Mesothelial cell of epicardium (in vitro differentiated cells): ENCODE measurements at places on chromosomes 6 and 20.
A peak's percentile ranks its signal among the peaks of the same experiment; 100 is the strongest.

- DNase-seq: no peak
Measured at GRCh38 chr6:29490552-29490951, 2.8 kb upstream of the MAS1L start.

GRCh38 chr20:4411744-4412143 is 310.0 kb upstream of the PRND start:
- DNase-seq: no peak

- DNase-seq: no peak
Measured at GRCh38 chr20:42276718-42277602, 658.8 kb upstream of the CHD6 start.

DNA sequence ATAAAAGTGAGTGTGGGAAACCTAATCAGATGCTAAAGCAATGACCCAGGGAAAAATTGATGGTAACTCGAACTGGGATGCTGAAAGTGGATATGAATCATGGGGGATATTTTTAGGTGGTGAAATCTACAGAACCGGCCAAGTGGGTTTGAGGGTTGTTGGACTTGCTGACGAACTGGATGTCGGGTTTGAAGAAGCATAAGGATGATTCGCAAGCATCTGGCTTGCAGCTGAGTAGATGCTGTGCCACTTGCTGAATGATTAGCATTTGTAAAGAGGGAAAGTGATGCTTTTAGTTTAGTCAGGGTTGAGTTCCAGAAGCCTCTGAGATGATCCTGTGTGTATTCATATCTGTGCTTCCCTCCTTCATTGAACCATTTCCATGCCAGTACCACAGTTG is 54.9 kb downstream of the UBR2 start:
- no peak for DNase-seq

DNA sequence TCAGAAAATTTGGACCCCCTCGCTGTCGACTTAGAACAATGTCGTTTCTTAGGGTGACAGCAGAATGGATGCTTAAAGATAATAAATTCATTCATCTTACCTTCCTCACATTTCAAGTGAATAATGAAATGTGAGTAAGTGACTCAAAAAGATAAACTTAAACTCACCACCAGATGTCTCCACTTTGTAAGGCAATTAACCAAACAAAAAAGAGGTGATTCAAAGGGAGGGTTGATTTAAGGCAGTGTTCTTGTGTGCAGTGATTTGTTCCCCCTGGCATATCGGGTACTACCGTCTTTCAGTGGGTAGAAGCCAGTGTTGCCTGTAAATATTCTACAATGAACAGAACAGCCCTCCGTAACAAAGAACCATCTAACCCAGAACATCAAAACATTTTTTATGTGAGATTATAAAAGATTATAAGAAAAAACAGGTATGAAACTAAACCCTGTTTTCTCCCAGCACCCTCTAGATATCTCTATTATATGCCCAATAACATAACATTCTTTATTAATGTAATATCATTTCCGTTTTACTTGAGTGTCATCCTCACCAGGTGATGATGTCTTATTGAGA is 589.7 kb downstream of the CBLN4 start:
- DNase-seq: no peak

- DNase-seq: no peak
Measured at GRCh38 chr6:75563032-75563431, 38.6 kb upstream of the SENP6 start.

GRCh38 chr20:20369250-20370093 is 1.6 kb downstream of the INSM1 start:
- DNase-seq: no peak

DNA sequence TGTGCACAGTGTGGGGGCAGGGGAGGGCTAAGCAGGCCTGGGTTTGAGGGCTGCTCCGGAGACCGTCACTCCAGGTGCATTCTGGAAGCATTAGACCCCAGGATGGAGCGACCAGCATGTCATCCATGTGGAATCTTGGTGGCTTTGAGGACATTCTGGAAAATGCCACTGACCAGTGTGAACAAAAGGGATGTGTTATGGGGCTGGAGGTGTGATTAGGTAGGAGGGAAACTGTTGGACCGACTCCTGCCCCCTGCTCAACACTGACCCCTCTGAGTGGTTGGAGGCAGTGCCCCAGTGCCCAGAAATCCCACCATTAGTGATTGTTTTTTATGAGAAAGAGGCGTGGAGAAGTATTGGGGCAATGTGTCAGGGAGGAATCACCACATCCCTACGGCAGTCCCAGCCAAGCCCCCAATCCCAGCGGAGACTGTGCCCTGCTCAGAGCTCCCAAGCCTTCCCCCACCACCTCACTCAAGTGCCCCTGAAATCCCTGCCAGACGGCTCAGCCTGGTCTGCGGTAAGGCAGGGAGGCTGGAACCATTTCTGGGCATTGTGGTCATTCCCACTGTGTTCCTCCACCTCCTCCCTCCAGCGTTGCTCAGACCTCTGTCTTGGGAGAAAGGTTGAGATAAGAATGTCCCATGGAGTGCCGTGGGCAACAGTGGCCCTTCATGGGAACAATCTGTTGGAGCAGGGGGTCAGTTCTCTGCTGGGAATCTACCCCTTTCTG is 44.0 kb upstream of the TTPAL start:
- no peak for DNase-seq

GRCh38 chr6:134010400-134010799 is 42.0 kb downstream of the SLC2A12 start:
- DNase-seq: no peak

- no peak for DNase-seq
Measured at GRCh38 chr6:11796829-11797228, 18.2 kb upstream of the ADTRP start.

GRCh38 chr20:47348539-47349142 is 7.9 kb downstream of the ZMYND8 start:
- DNase-seq: no peak

DNA sequence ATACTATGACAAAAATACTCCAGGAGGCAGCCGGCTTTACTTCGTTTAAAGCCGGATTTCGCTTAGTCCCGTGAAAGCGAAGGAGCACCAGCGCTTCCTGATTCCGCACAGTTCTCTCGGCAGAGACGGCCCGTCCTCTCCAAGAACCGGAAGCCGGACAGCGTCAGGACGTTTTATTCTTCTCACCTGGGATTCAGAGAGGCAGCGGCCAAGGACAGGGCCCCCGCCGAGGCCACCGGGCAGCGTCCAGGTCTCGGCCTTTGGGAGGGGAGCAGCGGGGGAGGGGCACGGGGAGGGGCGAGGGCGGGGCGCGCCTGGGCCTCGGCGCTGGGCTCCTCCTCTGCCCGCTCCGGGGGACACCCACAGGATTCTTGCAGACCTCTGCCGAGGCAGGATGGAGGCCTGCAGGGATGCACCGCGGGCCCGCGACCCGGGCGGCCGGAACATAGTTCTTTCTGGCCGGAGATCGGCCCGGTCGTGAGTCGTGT is 2.8 kb upstream of the DIDO1 start:
- DNase-seq: peak; percentile 51

- DNase-seq: no peak
Measured at GRCh38 chr6:18019539-18020534, 32.4 kb upstream of the KIF13A start.

GRCh38 chr20:1491860-1492642 is 831 bp upstream of the SIRPB2 start:
- DNase-seq: no peak

GRCh38 chr6:7224731-7225130 is 88.3 kb downstream of the SSR1 start:
- no peak for DNase-seq

- no peak for DNase-seq
Measured at GRCh38 chr6:53464483-53464882, 80.4 kb downstream of the GCLC start.

DNA sequence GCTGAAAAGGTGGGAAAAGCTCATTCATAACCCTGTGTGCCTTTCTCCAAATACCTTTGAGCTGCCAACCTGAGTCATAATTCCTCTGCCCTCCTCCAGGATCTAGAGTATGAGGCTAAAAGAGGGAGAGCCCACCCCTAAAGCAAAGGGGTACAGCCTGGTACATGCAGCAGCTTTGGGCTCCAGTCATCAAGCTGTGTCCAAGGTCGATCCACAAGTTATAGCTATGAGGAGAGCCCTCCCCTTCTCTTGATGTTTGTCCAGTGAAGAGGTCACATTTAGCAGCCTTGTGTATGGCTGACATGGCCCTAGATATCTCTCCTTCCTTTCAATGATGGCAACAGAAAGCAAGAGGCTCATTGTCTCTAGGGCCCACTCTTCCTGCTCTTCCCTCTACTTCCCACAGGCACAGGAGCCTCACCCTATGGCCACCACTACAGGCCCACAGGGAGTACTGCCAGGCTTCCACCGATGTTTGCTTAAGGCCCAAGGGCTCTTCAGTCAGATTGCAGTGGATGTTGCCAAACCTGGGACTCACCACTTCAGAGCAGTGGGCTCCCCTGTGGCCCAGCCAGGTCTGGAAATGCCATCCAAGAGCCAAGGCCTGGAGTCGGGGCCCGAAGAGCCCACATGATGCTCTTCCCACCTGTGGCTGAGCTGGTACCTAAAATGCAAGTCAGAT is 176.8 kb downstream of the CD83 start:
- DNase-seq: no peak

DNA sequence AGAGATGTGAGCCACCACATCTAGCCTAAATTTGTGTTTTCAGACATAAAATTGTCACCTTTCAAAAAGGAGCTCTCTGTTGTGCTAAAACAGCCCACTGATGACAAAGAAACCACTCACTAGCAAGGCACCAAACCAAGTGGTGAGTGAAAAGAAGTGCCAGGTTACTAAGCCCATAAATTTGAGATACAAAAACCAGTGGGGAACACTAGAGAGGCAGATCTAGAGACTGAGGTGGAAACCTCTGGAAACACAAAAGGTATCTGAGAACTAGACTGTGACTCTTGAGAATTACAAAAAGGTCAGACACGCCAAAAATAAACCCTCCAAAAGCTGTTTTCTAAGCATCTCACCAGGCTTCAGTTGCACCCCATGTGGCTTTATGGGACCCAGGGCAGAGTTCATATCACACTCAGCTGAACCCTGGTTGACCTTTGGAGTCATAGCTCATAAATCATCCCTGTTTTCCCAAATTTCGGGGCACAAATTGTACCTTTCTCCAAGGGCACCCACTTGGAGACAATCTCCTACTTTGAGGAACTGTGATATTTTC is 24.2 kb downstream of the SAMD3 start:
- DNase-seq: no peak

- no peak for DNase-seq
Measured at GRCh38 chr20:52236292-52236691, 44.7 kb upstream of the ZFP64 start.

- no peak for DNase-seq
Measured at GRCh38 chr6:70547313-70547712, 19.4 kb upstream of the SDHAF4 start.

GRCh38 chr20:49275636-49276035 is 2.2 kb downstream of the ZNFX1 start:
- no peak for DNase-seq

GRCh38 chr6:100706491-100706890 is 174.6 kb downstream of the ASCC3 start:
- DNase-seq: no peak

DNA sequence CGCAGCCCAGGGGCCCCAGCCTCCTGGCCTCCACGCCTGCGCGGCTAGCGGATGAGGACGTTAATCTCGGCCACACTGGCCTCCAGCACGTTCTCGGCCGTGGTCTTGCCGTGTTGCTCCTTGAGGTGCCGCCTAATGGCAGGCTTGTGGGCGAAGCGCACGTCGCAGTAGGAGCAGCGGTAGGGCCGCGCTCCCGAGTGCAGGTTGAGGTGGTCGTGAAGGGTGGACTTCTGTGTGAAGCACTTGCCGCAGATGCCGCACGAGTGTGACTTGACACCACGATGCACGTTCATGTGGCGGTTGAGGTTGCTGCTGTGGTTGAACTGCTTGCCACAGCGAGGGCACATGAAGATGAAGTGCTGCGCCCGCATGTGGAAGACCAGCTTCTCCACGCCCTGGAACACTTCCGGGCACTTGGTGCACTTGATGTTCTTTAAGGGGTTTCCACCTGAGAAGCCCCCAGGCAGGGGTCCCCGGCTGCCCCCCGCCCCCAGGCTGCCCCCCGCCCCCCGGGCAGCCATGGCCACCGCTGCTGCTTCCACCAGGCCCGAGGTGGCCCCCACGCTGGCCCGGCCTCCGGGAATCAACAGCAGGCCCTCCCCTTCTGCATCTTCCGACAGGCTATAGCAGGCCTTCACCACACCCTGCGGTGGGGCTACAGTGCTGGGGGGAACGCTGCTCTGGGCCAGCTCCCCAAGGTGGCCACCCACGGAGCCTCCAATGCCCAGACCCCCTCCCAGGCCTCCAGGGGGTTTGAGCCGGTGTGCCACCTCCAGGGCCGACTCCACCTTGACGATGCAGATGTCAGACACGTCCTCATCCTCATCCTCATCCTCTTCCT is 1.8 kb downstream of the ZBTB12 start:
- DNase-seq: no peak

DNA sequence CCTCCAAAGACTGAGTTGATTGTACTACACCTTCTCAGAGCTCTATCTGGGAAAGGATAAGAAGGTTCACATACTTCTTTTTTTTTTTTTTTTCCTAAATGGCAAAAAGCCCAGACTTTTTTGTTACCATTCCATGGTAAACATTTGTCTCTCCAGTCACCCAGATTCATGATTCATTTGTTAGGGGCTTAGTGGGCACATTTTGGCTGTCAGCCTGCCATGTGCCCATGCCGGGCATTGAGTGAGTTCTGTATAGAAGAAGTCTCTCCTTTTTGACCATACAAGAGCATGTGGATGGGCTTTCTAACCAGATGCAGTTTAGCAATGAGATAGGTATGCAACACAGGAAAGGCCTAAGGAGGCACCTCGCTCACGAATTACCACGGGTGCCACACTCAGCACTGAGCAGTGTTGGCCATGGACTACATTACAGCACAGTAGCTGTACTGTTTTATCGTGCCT is 447.5 kb upstream of the HSF2 start:
- no peak for DNase-seq

DNA sequence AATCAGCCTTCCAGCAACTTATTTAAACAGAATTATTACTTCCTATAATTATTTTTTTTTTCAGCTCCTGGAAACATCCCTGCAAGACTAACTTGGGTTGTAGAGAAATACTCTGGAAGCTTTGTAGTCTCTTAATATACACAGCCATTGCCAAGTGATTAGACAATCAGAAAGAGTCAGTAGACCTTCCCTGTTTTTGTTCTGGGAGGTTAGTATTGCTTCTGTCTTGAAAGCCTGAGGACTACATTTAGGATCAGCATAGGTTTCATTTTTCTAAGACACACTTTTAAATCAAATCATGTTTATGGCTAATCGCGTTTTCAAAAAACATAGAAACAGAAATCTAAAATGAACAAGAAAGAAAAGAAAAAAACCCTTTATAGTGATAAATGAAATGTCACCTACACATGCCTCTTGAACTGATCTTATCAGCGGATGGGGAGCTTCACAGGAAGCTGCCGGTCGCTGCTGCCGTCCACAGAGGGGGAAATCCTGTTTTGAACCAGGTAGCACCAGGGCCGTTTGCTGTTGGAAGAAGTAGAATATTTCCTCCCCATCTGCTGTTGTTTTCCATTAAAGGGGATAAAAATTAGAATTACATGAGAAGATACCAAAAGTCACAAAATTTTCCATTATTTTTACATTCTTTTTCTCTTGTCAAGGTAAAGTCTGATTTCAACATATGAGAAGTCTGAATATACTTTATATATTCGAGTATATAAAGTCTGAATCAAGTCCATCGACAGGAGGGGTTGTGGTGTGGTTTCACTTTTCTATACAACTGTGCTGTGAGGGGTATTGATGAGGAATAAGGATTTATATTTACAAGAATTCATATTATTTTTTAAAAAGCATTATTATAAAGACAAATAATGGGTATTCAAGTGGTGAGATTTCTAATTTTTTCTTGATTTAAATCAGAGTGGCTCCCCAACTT is 94.6 kb downstream of the ARMC2 start:
- no peak for DNase-seq

GRCh38 chr6:12957321-12958051 is 240.9 kb downstream of the PHACTR1 start:
- DNase-seq: peak; percentile 40

GRCh38 chr6:88840796-88841539 is 122.5 kb downstream of the RNGTT start:
- DNase-seq: no peak
